ENCODE measurements at places on chromosomes 1 and 21. TPM values are rescaled to one million over a fixed set of nuclear protein-coding genes. Genes with fewer than 3 reads are reported as not detected.

Gene TPTE
- total RNA-seq: not detected

Gene KIF14
- 13.4 TPM for total RNA-seq

Gene MT1HL1
- total RNA-seq: not detected

Gene MAP1LC3C
- 0.09 TPM for total RNA-seq

Gene S100A2
- 3.3 TPM for total RNA-seq

Gene FCER1G
- total RNA-seq: not detected

Measured in fibroblast of the aortic adventitia (primary cell).